ENCODE measurements at places on chromosomes 7 and 10.

- no peak for DNase-seq
Observed at GRCh38 chr10:232061-232460, 96.8 kb downstream of the ZMYND11 start.

DNA sequence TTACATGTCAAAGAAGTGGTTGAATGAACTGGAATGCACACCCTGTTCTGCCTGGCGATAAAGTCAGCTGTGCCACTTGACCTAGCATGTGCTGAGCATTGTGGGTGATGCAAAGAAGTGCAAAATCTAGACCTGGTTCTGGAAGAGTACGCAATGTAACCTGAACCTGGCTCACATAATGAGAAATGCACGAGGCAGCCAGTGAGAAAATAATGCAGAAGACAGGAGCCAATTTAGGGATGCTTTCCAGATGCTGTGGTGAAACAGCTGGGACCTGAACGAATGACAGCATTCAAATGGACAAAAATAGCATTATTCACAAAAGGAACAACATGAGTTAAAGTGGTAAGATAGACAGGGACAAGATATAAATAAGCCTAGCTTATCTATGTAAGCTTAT is 402.6 kb downstream of the SORCS1 start:
- DNase-seq, result peak; percentile 42

DNA sequence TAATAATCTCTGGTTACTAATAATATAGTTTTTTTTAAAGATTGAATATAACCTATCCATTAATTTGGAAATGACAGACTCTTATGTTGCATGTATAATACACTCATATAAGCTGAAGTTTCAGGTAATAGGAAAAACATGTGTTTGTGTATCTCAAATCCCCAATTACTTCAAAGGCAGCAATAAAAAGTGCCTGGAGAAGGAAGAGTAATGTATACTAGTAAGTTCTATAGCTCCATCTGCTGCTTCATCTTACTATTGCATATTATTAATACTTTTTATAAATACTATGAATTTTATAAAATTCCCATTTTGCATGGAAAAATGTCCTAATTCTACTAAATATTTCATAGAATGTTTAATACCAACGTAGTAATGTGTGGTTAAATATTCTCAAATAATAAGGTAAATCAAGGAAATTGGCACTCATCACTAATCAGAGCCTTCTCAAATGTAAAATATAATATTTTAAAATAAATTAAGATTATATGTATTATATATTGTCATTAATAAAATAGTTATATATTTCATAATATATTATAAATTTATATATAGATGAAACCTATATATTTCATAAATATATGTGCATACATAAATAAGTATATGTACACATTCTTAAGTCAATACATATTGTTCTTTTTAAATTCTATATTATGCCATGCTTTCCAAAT is 311.9 kb downstream of the HGF start:
- no peak for DNase-seq

- peak; percentile 79 for DNase-seq
Observed at GRCh38 chr10:44233561-44234482, 151.1 kb downstream of the CXCL12 start.
